ENCODE measurements at places on chromosomes 11 and 22.
A peak's percentile ranks its signal among the peaks of the same experiment; 100 is the strongest.

DNA sequence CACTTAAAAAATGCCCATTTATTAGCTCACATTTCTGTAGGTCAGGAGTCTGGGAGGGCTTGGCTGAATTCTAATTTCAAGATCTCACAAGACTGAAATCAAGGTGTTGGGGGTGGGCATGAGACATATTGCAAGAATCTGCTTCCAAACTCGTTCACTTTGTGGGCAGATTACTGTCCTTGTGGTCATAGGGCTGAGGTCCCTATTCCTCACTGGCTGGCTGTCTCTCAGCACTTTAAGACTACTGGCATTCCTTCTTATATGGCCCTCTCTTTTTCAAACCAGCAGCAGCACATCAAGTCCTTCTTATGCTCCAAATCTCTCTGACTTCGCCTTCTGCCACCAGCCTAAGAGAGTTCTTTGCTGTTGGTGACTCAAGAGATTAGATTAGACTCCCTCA, 27.8 kb upstream of the MYOD1 start:
- DNase-seq: no peak

DNA sequence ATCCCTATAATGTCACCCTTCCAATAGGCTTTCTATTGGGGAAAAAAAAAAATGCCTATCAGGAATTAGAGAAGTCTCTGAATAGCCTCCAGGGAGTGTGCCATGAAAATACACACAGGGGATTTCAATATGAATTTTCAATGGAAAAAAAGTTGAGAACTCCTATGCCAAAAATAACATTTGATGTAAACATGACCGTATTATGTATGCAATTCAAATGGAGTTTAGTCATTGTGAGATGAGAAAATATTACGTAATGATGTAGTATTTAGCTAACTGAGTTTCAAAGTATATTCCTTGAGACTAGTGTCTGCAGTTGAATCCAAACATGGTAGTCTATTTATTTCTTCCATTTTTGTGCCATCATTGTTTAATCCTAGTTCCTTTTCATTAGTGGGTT, 182.3 kb downstream of the BLID start:
- DNase-seq: peak; percentile 33

GRCh38 chr22:36211237-36211861, 9.7 kb upstream of the APOL4 start:
- no peak for DNase-seq

DNA sequence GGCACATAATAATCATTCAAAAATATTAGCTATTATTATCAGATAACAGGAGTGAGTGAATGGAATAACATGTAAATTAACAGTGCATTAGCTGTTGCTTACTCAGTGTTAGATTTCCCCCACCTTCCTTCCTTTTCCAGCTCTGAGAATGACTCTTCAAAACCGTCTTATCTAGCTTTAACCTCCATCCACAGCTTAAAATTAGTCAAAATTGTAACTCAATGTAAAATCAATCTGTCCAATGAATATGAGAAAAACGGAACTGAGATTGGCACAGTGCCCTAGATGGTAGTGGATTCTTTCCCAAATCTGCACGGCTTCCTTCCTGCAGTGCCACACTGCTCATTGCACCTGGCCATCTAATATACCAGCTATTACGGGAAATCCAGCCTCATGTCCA, 156.8 kb upstream of the BDNF start:
- DNase-seq: no peak

DNA sequence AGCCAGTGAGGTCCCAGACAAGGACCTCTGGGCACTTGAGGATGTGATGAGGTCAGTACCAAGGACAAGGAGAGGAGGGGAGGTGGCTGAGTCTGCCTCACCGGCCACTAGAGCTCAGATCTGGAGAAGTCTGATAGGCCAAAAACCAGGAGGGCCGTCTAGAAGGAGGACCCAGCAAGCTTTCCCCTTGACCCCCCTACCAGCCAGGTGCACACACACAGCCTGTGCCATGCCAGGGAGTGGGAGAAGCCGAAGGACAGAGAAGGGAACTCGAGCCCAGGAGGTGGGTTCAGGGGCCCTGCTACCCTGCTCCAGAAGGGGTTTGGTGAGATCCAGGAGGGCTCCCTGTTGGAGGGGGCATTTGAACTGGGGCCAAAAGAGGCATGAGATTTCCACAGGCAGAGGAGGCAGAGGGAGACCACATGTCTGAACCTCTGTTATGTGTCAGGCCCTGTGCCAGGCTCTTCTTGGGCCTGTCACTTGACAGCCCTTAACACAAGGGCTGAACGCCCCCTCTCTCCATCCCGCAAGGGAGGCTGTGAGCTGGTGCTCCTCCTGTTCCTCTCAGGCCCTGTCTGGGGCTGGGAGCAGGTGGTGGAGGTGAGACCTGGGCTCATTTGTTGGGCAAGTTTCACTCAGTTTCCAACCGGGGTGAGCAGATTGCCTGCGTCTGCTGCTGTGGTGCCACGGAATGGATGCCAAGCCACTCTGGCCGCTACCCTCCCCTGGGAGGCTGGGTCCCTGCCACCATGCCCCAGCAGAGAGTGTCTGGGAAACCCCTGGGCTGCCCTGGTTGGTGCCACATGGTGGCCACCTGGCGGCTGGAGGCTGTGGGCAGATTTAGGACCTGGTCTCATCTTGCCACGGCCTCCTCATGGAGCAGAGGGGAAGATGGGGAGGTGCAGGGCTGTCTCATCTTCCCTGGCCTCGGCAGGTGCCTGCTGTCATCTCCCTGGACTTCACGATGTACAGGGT, 65.2 kb downstream of the MPPED1 start:
- DNase-seq: no peak

GRCh38 chr22:39646398-39647063, 76.0 kb downstream of the CACNA1I start:
- no peak for DNase-seq

GRCh38 chr11:114166362-114166761, 106.9 kb downstream of the ZBTB16 start:
- no peak for DNase-seq

- no peak for DNase-seq
Observed at GRCh38 chr22:26995235-26995634, 337.8 kb downstream of the MIAT start.

- DNase-seq: no peak
Observed at GRCh38 chr11:120284272-120284671, 40.8 kb upstream of the TLCD5 start.

- peak; percentile 57 for DNase-seq
Observed at GRCh38 chr22:25514436-25515180, 49.9 kb upstream of the GRK3 start.

DNA sequence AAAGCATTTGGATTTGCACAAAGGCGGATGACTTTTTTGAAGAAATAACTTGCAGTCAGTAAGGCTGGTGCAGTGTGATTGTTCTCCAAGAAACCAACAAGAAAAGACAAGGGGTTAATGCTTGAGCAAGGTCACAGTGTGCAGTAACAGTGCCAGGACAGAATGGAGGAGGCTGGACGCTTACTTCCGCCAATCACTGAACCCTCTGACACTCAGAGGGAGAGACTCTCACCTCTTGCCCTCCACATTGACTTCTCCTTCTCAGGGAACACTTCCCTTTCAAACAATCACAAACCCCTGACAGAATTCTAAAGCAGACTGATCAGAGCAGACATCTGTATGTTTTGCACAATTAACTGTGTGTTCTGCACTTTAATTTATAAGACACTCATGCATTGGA, 228.4 kb downstream of the BLID start:
- DNase-seq: no peak

- DNase-seq: no peak
Observed at GRCh38 chr22:29811377-29811776, 26.7 kb downstream of the ASCC2 start.

DNA sequence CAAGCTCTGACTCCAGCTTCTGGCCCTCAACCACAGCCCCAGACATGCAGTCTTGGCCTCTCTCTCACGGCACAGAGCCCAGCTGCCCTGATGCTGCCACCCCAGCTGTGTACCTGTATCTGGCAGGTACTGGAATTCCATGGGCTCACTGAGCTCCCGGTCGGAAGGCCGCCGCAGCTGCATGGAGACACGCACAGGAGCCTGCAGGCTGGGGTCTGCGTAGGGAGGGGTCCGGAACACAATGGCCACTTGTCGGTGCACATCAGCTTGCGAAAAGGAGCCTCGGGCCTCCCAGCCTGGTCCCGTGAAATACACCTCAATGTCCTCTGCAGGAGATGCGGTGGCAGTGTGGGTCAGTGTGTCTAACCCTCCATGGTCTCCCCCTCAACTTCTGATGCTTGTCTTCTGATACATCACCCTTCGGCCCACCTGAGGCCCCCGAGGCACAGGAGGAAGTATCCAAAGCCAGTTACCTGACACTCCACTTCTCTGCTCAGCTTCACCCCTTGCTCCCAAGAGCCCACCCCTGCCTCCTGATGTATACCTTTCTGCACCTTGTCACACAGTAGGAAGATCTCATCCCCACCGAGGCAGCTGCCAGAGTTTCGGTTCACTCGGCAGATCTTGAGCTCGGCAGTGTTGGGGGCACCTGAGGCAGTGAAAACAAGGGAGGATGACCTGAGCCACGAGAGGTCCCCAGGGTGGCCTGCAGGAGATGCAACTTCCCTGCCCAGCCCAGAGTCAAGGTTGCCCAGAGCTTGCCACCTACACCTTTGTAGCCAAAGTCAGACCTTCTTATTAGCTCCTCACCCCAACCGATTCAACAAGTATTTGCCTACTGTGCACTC, 4.3 kb downstream of the RELA start:
- DNase-seq: no peak

GRCh38 chr22:38784856-38785255, 9.1 kb downstream of the DNAL4 start:
- DNase-seq: no peak

GRCh38 chr22:39290724-39291161, 28.7 kb downstream of the RPL3 start:
- peak; percentile 20 for DNase-seq

- DNase-seq: peak; percentile 74
Observed at GRCh38 chr11:6319001-6319703, 1.1 kb downstream of the CAVIN3 start.

- no peak for DNase-seq
Observed at GRCh38 chr11:45141631-45142030, 4.8 kb upstream of the PRDM11 start.

- DNase-seq: peak; percentile 76
Observed at GRCh38 chr11:109697140-109697843, 275.3 kb downstream of the C11orf87 start.

- DNase-seq: peak; percentile 37
Observed at GRCh38 chr11:119699227-119699626, 29.8 kb downstream of the NECTIN1 start.

- DNase-seq: no peak
Observed at GRCh38 chr11:124938970-124939369, 3.1 kb upstream of the HEPACAM start.

DNA sequence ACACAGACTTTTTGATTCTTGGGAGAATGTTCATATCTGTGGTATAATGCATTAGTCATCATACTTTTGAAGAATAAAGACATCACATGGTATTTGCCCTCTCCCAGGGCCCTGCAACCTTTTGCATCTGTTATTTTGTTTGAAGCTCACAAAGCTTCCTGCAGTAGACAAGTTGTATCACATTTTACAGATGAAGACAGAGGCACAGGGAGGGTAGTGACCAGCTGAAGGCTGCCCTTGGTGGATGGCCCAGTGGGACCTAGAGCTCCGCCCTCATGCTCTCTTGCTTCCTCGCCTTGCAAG, 66.4 kb downstream of the UBASH3B start:
- DNase-seq: peak; percentile 77

DNA sequence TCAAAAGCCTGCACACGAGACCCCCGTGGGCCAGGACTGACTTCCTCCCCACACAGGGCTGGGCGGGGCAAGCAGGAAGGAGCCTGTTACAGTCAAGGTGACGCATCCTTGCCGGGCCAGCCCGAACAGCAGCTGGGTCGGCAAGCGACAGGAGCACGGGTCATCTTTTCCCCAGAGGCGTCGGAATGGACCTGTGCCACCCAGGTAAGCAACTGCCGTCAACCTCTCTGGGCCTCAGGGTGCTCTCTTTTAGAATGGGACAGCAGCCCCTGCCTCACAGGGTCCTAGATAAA, at the start of gene CYTH4:
Gene CYTH4 (plus strand): TSS at position 124 of the 293 bp plus-strand sequence. CDS start 62 bp downstream, at position 186.
- DNase-seq: no peak

- DNase-seq: no peak
Observed at GRCh38 chr11:10484461-10485180, 29.6 kb downstream of the AMPD3 start.

- DNase-seq: no peak
Observed at GRCh38 chr22:26554956-26555355, 35.0 kb downstream of the TPST2 start.

DNA sequence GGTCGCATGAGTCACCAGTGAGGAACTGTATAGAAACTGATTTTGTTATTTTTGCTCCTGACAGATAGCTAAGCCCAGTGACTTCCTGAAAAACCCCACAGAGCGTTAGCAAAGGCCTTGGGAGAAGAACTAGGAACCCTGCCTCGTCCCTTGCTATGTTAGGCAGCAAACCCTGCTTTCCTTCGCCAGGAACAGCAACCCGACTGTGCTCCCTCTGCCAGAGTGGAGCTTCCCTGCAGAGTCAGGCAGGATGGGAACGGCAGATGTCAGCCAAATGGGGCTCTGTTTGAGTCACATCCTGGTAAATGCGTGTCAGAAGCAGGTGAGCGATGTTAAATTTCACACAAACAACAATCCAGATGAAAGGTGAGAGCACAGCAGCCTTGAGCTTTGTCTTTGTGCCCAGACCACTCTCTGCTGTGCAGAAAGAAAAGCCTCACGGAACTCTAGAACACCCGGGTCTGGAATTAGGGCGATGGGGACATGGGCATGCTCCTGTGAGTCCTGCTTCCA, 186.6 kb downstream of the ADAMTS15 start:
- DNase-seq: peak; percentile 58

DNA sequence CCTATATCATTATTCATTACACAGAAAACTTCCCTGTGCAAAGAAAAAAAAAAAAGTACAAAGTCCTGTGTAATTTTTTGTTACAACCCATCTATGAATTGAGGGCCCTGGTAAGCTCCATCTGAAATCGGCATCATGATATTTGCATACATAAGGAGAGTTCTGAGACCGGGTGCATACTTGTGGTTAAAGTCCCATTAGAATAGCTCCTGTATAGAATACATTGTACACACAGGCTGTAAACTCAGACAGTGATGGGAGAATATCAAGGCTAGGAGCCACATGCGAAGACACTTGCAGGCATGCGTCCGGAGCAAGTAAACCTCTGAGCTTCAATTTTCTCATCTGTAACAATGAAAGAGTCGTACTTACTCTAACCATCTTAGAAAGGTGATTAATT, 353.2 kb downstream of the ETS1 start:
- DNase-seq: no peak

DNA sequence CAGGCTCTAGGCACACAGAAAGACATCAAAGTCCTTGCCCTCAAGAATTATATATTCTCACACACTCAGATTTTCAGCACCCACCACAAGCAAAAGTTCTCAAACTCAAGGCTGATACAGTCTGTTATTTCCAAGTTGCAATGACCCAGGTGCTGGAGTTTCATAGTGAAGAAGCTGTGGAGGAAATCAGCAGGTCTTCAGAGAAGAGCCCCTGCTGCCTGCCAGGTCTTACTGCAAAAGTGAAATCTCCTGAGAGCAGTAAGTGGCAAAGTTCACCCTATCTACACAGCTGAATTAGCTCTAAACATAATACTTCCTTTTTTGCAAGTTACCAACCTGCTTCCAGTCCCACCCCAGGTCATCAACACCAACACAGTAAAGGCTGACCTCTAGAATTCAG, 64.6 kb downstream of the RPL27A start:
- no peak for DNase-seq

All from GM23248 (cell line).